ENCODE measurements at places on chromosomes 7 and 10. TPM values are rescaled to one million over a fixed set of nuclear protein-coding genes. Genes with fewer than 3 reads are reported as not detected.
A peak's percentile ranks its signal among the peaks of the same experiment; 100 is the strongest.

TMEM213 gene
- not detected for total RNA-seq

LMOD2 gene
- not detected for total RNA-seq

DNA sequence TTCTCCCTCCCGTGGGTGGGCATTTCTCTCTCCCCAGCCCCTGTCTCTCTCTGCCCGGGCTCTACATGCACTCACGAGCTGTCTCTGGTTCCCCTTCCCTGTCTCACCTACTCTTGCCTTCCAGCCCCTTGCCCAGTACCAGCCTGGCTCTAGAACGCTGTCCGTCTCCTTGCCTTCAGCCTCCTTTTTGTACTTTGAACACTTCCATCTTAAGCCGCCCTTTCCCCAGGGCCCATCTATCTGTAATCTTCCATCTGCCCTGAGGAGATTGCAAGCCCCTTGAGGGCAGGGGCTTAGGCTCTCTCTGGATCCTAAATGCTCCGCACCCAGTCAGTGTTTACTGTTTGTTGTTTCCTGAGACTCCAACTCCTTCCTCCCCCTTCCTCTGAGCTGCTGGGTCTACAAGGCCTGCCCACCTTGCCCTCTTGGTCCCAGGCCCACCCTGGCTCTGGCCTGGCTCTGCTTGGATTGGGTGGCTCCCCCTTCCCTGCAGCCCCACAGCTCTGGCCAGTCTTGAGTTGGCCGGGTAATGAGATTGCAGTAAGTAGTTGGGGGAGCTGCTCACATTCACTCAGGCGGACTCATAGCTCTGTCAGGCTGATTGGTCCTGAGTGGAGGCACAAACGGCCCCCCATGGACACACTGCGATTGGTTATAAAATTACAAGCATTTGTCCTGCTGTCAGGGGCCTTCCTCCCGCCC, 28.3 kb downstream of the POLL start:
- H3K4me3 ChIP-seq: no peak overlapping the region
- H3K27me3 ChIP-seq: peaks cover 10% of the 10 kb centered on the region
- no peak for DNase-seq
- no peaks in the 10 kb centered on the region for H3K4me1 ChIP-seq
- H3K27ac ChIP-seq: no peak overlapping the region

- peak overlapping the region; percentile 87 for H3K27ac ChIP-seq
- peak; percentile 32 for DNase-seq
- H3K4me1 ChIP-seq: peaks cover 32% of the 10 kb centered on the region
Observed at GRCh38 chr10:73998623-73998928, 660 bp downstream of the VCL start.
